Fibroblast of the aortic adventitia (primary cell): ENCODE measurements at places on chromosomes 3 and 15.

GRCh38 chr3:99562138-99562537 lies 76.3 kb upstream of the COL8A1 start:
- DNase-seq = peak; percentile 52

DNA sequence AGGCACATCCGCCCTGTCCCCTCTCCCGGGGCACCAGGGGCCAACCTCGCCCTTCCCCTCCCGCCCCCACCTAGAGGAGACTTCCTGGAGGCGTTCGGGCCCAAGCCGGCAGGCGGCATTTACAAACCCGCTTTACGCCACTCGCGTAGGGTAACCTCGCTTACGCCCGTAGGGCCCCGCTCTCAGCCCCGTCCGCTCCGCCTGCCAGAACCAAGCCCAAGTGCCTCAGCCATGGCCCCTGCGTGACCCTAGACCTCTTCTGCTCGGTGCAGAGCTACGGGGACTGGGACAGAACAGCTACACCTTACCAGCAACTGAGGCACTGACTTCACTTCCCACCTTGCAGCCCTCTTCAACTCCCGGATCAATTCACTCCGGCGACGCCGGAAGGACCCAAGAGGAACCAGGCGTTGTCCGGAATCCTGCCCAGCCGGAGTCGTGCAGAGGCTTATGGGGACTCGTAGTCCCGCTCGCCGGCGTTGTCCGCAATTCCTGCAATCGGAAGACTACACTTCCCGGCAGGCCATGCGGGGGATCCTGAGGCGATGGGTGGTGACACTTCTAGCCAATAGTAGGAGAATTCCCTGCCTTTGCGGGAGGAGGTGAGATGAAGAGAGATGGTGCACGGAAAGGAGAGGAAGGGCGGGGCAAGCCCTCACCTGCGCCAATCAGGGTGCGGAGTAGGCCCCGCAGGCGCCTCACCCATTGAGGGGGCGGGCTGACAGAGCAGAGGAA lies at the start of gene PDCD10:
TSS of gene PDCD10 (minus strand) at position 395 of the 735 bp plus-strand sequence. CDS start 14,735 bp downstream, outside the sequence.
- DNase-seq = peak; percentile 98

DNA sequence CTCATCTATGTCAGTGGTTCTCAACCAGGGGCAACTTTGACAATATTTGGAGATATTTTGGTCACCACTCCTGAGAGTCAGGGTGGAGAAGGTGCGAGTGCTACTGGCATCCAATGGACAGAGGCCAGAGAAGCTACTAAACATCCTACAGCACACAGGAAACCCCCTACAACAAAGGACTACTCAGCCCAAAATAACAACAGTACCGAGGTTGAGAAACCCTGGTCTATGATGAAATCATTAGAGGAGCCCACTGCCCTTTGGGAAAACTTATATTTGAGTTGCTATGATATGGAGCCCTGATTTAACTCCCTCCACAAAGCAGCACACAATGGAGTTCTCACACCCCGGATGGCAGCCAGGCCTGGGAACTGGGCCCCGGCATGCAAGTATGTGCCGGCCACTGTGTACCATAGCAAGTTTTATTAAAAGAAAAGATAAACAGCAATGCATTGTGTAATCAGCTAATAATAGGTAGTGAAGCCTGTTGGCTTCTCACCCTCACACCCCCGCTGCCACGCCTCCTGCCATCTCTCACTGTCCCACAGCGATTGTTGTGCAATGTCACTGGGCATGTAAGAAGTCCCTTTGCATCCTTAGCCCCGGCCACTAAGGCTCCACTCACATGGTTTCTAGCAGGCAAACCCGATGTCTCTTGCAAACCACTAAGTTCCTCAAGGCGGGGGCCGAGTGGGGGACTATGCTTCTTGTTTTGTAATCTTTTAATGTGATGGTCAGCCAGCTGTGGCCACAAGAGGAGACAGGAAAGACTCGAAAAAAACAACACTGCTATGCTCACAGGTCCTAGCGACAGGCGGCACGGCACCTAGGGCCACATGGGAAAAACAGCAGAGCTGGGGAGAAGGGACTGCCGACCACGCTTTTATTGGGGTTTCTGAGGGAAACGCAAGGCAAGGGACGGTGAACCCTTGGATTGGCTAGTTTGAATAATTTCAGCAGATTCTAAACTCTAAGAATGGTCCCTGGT lies 110.0 kb downstream of the AQP9 start:
- DNase-seq = no peak

DNA sequence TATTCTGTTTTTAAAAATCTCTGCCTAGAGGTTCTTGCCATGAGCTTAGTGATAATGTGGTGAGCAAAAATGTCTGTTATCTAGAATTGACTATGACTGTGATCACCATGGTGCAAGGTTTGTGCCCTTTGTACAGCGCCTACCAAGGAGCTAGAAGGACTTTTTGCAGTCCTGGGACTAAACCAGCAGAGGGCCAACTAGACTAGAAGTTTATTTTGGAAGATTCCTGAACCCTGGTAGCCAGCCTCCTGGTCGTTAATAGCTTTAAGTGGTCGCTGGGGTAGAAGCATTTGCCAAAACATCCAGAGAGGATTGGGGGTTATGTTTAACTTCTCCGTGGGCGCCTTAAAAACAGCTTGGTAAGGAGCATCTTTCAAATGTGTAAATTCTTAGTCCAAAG lies 7.8 kb downstream of the SCG5 start:
- peak; percentile 67 for DNase-seq

DNA sequence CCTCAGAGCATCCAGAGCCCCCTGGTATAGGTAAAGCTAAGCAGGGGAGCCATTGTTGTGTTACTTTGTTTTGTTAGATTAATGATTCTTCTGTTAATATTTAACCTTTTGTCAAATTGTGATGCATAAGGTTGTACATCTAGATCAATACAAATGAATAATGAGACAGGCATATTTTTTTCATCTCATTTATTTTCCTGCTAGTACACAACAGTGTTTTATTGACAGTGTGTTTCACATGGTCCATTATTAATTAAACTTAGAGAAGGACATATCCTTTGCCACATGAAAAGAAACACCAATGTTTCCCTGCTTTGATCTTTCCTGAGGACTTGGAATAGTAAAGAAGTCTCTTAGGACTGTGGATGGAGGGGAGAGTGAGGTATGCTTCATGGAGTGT lies 543.6 kb upstream of the CFAP20DC start:
- no peak for DNase-seq

GRCh38 chr3:43018246-43018645 lies 39.1 kb downstream of the GASK1A start:
- no peak for DNase-seq

- DNase-seq = no peak
These were observed 19.5 kb downstream of the ISG20 start for GRCh38 chr15:88658070-88658965.

- peak; percentile 91 for DNase-seq
These were observed 44.6 kb upstream of the VILL start for GRCh38 chr3:37945807-37946530.

DNA sequence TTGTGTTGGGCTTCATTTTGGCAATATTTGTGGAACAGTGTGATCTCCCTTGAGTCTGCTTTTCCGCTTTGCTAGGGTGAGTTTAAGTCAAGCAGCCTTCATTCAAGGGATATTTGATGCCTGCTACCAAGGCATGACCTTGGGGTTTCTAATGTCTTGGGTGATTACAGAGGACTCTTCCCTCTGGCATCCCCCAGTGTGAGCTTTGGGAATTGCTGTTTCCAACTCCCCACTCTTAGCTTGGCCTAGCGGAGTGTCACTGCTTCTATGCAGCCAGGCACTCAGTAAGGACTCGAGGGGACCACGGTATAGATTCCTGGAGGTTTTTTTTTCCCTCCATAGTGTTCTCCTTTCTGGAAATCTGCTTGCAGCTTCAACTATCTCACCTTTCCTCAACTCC lies 21.1 kb downstream of the GCNT3 start:
- no peak for DNase-seq

GRCh38 chr3:148914936-148915690 lies 50.0 kb downstream of the CPA3 start:
- DNase-seq = no peak

DNA sequence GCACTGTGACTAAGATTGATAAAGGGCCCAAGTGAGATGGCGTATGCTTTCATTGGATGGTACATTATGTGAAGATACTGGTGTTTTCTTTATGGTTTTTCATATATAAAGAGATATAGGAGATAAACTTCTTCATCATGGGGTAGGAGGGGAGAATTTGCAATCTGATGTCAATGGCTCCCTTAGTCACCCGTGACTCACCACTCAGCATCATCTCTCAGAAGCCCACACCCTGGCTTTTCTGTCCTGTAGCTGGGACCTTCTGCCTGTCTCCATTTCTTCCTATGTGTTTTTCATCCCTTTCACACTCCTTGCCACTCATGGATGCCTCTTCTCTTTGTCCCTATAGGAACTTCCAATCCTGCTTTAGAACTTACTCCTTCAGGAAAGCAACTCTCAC lies 114.3 kb upstream of the SEMA6D start:
- DNase-seq = peak; percentile 3

DNA sequence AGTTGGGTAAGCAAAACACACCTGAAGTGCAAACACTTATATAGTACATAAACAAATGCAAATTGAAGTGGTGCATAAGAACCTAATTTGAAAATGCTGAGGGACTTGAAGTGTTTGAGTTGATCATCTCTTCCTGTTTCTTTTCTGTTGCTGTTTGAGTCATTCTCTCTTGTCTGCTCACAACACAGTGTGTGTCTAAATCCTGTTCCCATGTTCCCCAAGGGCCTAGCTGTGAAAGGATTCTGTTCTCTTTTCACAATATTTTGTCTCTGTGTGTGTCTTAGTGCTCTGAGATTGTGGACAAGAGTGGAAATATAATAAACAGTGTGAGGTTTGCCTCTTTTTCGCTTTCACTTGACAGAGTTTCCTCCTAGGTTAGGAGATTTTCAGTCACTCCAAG lies 6.1 kb downstream of the CD96 start:
- DNase-seq = no peak

DNA sequence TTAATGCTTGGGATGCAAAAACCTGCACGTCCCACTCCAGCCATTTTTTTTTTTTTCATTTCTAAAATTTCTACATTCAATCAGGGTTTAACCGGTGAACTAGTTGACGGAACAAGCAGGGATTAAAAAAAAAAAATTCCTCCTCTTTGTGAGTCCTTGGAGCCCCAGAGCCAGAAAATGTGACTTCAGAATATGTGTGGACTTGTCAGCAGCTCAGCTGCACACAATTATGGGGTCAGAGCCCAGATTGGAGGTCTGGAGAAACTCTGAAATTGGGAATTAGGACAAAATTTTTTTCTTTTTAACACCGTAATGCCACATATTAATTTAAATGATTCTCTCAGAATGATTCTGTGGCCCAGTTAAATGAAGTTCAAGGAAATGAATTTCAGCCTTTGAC lies 921.0 kb upstream of the CFAP20DC start:
- DNase-seq = no peak

DNA sequence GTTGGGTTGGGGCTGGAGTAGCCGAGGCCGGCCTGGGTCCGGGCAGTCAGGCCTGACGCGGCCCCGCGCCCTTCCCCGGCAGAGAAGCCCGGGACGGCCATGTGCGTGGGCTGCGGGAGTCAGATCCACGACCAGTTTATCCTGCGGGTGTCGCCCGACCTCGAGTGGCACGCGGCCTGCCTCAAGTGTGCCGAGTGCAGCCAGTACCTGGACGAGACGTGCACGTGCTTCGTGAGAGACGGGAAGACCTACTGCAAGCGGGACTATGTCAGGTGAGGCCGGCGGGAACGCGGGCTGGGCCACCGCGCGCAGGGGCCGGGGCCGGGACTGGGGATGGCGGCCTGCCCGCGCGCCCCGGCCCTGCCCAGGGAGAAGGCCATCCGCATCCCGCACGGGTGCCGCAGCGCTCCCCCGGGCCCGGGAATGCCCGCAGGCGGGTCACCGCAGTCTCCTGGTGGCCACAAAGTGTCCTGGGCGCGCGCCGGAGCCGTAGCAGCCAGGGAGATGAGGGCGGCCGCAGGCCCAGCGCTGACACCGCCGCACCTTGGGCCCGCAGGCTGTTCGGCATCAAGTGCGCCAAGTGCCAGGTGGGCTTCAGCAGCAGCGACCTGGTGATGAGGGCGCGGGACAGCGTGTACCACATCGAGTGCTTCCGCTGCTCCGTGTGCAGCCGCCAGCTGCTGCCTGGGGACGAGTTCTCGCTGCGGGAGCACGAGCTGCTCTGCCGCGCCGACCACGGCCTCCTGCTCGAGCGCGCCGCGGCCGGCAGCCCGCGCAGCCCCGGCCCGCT lies 1.3 kb downstream of the ISL2 start:
- DNase-seq = no peak

DNA sequence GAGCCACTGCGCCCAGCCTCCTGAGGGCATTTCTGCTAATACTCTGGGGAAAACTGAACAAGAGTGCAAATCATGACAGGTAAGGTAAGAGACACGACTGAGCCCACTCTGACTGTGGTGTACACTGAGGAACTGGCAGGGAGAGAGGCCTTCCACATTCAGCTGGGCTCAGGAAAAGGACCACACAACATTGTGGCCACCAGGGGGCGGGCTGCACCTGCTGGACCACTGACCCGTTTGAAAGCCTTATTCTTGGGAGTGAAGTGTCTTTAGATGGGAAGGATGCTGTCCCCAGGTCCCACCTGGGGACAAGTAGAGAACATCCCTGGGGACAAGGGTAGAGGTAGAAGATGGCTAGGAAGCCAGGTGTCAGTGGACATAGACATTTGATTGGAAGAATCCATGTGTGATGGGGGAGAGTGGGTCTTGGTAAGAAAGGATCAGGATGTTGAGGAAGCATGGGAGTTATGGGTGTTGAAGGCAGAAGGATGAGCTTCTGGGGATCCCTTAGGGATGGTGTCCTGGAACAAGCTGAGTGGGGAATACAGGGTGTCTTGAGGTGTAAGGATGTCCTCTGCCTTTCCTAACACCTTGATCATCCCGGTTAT lies 6.2 kb upstream of the CTDSPL start:
- peak; percentile 76 for DNase-seq

GRCh38 chr3:125470671-125471070 lies 49.3 kb downstream of the SNX4 start:
- no peak for DNase-seq

- peak; percentile 74 for DNase-seq
These were observed 352.0 kb downstream of the GAP43 start for GRCh38 chr3:115975353-115975752.

DNA sequence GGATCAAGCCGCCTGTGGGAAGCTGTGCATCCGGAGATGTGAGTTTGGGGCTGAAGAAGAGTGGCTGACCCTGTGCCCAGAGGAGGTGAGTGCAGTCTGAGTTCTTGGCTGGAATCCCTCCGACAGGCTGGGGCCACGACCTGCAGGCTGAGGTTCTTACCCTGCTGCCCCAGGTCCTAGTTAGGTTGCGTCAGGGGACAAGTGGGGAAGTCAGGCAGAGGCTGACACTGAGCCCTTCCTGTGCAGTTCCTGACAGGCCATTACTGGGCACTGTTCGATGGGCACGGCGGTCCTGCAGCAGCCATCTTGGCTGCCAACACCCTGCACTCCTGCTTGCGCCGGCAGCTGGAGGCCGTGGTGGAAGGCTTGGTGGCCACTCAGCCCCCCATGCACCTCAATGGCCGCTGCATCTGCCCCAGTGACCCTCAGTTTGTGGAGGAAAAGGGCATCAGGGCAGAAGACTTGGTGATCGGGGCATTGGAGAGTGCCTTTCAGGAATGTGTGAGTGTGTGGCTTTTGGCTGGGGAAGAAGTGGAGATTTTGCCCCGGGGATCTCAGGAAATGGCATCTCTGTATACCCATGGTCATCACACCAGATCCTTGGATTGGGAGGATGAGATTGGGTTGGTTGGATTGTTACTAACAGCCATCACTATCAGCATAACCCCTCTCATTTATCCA lies 1.3 kb downstream of the PPM1M start:
- no peak for DNase-seq
